Fibroblast of skin of right biceps (primary cell): ENCODE measurements at places on chromosomes 1 and 21.

DNA sequence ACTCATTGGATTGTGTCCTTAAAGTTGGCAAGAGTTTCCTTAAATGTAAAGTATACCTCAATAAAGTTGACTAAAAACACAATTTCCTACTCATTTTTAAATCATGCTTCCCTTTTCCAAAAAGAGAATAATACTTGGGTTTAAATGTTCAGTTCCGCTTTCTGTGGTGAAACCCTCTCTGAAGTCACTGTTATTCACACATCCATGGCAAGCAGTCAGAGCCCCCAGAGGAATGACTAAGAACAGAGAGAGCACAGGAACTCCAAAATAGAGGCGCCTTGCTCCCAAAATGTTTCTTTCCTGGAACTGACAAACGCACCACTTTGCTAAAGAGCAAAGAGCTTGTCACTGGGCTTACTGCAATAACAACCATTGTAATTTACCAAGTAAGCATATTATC is 142.5 kb downstream of the TIAM1 start:
- peak; percentile 84 for DNase-seq

GRCh38 chr1:11321656-11322491 is 48.9 kb downstream of the UBIAD1 start:
- DNase-seq = no peak

- DNase-seq = no peak
Observed at GRCh38 chr1:116671912-116672311, 4.4 kb upstream of the IGSF3 start.

GRCh38 chr1:1285102-1285571 is 4.9 kb downstream of the SCNN1D start:
- DNase-seq = no peak

DNA sequence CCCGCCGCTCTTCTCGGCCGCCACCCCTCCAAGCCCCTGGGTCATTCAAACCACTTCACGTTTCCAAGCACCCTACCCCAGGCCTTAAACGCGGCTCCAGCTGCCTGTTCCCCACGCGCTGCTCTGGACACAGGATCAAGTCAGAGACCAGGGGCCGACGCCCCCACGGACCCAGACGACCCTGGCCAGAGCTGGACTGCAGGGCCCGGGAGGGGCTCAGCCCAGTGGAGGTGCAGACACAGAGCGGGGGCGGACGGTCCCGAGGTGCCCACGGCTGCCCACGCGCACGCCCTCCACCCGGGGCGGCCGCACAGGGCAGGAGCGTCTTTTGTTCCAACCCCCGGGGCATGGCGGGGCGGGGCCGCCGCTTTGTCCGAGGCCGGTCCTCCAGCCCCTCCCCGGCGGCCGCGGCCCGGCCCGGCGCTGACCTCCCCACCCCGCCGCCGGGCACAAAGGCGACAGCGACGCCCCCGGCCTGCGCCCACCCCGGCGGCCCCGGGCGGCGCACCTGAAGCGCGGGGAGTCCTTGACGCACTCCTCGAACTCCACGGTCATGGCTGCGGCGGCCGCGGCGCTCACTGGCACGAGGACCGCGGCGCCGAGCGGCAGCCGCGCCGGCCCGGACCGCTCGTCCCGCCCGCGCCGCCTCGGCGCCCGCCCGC is 338 bp downstream of the ACAP3 start:
- DNase-seq = no peak

GRCh38 chr1:220885971-220886370 is 6.7 kb downstream of the HLX start:
- DNase-seq = no peak

DNA sequence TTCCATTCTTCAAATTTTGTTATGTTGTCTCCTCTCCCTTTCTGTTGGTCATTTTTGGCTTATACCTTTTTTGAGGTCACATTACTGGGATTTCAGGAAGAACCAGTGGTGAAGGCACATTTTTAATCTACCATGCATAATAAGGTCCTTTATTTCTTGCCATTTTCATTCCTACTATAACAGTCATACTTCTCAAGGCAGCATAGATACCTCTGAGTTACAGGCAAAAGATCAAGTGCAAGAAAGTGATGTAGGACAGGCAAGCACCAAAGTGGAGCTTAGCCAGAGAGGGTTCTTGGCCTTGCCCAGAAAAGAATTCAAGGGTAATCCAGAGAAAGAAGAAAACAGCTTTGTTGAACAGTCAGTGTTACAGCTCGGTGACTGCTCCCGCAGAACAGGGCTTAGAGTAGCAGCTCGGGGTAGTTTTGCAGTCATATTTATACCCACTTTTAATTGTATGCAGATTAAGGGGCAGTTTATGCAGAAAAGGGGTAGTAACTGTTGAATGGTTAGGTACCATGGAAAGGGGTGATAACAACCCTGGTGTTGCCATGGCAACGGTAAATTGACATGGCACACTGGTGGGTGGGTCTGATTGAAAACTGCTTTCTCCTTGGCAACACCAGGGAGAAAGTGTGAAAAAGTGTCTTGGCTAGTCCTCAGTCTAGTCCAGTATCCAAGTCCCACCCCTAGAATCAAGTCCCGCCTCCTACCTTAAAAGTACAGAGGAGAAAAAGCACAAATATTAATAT is 39.6 kb upstream of the DOCK7 start:
- peak; percentile 28 for DNase-seq

DNA sequence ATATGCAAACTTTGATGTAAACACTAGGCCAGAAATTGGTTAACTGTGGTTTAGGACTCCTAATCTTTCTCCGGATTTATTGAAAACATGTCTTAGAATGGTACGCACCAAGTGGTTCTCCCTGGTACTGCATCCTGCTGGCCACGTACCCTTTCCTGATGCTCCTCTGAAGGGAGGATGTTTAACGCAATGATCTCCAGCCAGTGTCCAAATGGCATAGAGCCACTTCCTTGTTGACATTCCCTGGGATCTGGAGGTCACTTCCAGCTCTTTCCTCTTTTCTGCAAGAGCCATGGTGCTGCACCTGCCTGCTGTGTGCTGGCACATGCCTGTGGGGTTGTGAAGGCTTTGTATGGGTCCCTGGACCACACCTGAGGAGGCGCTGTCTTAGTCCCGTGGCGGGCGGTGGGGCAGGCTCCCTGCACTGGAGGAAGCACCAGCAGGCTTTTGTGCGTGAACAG is 53.9 kb downstream of the GALNT2 start:
- no peak for DNase-seq

DNA sequence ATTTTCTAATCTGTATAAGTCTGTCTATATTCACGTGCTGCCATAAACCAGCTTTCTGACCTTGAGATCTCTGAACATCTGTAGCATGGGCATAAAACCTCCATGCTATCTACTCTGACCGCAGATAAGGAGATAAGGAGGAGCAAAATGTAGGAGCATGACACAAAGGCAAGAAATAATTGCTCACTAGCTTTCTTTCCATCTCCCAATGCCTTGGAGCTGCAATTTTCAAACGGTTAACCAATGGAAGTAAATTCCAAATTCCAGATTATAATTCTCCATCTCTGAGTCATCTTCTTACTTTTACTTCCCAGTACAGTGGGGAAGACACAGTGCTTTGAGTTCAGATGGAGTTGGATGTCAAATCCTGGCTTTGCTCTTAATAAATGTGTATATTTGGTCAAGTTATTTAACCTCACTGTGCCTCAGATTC is 41.6 kb downstream of the CD58 start:
- DNase-seq = peak; percentile 59

DNA sequence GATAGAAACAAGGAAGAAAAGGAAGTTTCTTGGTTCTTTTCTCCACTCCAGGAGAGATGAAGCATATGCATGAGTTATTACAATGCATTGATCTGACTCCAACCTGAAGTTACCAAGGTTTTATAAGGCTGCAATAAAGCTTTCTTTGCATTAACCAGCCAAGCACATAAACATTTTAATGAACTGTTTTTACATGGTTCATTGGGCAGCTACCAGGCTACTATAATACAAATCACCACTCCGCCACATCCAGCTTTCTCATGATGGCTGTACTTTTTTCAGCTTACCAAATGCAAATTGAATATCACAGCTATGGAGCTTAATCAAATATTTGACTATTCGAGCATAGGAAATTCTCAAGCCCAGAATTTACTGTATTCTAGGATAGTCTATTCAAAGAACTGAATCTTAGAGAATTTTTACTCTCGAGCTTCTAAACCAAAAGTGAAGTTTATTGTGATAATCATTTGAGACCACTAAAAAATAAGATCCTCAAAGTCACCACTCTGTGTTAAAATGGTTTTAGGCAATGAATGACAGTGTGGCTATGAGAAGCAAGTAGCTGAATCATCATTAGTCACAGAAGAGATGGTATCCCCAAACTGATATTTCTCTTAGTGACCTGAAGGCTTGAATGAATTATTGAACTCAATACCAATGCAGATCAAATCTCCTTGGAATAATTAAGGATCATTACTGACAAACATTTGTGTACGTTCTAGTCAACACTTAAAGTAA is 58.6 kb upstream of the ZNF281 start:
- DNase-seq = no peak

GRCh38 chr1:175894581-175894980 is 151.2 kb upstream of the TNR start:
- DNase-seq = no peak

GRCh38 chr1:205042911-205043806 is at the start of gene CNTN2:
TSS of gene CNTN2 (plus strand) at chr1:205043212. CDS start at chr1:205053186, 9,974 bp downstream.
- DNase-seq = no peak

DNA sequence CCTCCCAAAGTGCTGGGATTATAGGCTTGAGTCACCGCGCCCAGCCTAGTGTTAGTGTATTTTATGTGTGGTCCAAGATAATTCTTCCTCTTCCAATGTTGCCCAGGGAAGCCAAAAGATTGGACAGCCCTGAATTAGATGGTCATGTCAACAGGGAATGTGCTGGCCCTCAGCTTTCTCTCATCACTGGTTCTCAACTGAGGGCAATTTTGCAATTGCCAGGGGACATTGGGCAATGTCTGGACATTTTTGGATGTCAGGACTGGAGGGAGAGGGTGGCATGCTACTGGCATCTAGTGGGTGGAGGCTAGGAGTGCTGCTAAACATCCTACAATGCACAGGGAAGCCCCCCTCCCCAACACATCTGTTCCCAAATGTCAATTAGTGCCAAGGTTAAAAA is 95.0 kb downstream of the LAMC2 start:
- DNase-seq = peak; percentile 50

- no peak for DNase-seq
Observed at GRCh38 chr1:115051850-115052249, 22.2 kb downstream of the TSHB start.

DNA sequence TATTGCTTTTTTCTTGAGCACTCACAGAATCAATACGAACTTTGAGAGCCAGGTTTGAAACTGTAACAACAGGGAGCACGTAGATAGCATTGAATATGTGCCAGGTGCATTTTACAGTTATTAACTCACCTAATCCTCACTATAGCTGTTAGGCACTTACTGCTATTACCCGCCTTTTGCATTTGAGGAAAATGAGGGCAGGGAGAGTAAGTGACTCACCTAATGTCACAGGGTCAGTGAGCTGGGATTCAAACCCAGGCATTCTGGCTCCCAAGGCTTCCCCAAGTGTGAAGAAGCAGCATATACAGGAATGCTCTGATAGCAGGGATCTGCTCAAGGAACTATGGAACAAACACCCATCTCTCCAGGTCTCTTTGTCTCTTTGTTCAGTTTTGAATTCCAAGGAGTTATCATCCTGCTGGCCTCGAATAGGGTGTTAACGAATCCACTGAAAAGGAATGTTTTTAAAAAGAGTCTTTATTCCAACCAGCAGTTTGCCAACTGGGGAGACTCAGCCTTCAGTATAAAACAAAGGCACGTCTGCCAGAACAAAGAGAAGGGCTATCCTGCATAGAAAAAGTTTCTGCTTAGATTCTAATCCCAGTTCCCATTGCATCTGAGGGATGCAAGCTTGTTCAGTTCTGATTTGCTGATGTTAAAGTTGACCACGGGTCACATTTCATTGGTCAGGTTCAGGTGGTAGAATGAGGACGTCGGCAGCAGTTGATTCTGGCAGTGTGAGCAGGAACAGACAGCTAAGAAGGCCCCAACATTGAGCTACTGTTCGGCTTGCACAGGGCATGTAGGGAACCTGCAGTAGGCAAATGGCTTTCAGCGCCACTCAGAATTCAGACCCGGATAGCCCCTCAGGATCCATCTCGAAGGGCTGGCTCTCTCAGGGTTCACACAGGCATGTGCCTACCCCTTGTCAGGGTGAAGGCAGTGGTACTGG is 22.1 kb downstream of the TRIM67 start:
- no peak for DNase-seq

GRCh38 chr1:40167317-40167716 is 6.1 kb downstream of the RLF start:
- DNase-seq = no peak

DNA sequence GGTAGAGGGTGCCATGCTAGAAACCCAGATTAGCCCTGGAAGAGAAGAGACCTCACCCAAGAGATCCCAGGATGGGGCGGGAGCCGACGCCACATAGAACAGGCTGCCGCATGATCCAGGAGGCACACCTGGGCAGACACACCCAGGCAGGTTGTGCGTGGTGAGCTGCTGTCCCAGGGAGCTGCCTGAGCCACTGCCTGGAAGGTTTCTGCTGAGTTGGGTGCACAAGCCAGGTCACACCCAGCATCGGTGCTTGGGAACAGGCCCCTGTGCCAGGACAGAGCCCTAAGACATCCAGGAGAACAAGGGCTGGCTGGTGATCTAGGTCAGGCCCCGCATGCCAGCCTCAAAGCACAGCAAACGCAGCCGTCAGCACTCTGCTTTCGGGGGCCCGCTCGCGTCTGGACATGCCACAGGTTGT is 40.2 kb downstream of the CTNNBIP1 start:
- no peak for DNase-seq

DNA sequence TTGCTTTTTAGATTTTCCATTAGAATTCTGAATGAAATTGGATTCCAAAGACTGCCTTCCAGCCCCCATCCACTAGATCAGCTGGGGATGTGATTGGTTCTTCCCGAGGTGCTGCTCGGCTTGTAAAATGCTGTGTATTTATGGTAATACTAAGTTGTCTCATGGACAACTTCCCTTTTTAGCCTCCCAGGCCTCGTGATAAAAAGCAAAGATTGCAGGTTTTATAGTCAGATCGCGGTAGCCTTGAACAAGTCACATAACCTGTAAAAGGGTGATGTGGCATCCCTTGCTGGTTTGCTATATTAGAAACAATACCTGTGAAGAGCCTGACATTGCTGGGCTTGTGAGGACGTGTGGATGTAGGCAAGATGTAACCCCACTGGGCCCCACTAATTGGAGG is 10.4 kb downstream of the MUL1 start:
- no peak for DNase-seq

- no peak for DNase-seq
Observed at GRCh38 chr1:230185076-230186001, 118.3 kb downstream of the GALNT2 start.

GRCh38 chr1:5914676-5915365 is 77.4 kb downstream of the NPHP4 start:
- DNase-seq = no peak

DNA sequence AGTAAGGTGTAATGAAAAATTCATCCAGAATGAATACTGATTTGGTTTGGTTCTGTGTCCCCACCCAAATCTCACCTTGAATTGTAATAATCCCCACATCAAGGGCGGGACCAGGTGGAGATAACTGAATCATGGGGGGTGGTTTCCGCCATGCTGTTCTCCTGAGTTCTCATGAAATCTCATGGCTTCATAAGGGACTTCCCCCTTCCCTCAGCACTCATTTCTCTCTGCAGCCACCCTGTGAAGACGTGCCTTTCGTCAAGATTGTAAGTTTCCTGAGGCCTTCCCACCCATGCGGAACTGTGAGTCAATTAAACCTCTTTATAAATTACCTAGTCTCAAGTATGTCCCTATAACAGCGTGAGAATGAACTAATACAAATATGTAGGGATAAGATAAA is 5.5 kb upstream of the SYNJ1 start:
- no peak for DNase-seq
